HuH-7 (cell line): ENCODE measurements at places on chromosomes 7 and 10.

- no peak for DNase-seq
Measured at GRCh38 chr7:132464740-132465139, 111.5 kb downstream of the PLXNA4 start.

DNA sequence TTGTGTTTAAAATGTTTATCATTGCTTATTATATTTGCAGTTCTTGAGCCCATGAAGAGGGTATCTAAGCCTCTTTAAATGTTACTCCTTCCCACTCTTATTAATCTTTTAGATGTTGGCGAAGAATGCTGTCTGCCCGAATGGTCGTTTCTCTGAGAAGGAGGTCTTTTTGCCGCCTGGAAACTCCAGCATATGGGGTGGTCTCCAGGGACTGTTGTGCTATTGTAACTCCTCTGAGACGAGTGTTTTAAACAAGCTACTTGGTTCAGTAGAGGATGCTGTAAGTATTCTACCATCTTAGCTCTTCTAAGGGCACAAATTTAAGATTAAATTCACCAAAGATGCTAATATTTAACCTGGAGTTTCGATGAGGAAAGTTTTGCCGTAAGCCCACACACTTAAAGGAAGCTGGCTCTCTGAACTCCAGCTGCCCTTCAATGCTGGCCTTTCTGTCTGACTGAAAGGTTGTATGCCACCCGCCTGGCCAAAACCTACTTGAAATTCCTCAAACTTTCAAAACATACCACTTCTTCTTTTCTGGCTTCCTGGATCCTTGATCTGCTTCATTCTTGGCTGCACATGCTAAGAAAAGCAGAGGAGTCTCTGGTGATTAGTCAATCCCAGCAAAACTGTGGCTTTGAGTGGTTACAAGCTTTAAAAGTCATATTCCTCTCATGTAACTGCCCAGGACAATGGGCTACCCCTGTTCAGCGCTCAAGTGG is 74.7 kb downstream of the ABCA13 start:
- no peak for DNase-seq

DNA sequence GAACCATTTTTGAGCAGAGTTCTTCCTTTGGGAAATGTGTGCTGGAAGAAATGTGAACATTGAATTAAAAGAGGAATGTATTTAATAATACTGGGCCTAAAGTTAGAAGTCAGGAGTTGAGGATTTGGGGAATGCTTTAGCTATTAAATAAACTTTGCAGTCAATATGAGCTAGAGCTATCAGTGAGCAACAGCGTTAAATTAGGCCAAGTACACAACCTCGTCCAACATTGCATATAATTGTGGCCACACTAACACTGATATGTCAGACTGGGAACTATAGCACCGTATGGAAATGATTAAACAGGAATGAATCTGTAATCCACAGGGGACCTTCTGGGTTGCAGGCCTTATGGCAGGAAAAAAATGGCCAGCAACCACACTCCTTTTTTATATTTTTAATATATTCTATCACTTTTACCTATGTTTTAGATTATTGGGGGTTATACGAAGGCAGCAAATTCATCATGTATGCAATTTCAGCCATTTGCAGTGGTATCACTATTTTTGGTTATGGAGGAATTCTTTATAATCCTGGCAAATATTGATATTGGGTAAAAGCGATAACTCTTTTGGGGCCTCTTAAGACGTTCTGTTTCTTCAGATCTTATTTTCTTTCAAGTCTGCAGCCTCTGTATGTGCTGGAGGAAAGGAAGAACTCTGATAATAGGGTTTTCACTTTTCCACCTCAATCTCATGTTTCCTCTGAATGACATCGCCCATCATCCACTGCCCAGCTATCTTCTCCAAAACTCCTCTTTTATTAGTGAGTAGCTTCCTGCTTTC is 236.3 kb upstream of the PLXDC2 start:
- DNase-seq: no peak

DNA sequence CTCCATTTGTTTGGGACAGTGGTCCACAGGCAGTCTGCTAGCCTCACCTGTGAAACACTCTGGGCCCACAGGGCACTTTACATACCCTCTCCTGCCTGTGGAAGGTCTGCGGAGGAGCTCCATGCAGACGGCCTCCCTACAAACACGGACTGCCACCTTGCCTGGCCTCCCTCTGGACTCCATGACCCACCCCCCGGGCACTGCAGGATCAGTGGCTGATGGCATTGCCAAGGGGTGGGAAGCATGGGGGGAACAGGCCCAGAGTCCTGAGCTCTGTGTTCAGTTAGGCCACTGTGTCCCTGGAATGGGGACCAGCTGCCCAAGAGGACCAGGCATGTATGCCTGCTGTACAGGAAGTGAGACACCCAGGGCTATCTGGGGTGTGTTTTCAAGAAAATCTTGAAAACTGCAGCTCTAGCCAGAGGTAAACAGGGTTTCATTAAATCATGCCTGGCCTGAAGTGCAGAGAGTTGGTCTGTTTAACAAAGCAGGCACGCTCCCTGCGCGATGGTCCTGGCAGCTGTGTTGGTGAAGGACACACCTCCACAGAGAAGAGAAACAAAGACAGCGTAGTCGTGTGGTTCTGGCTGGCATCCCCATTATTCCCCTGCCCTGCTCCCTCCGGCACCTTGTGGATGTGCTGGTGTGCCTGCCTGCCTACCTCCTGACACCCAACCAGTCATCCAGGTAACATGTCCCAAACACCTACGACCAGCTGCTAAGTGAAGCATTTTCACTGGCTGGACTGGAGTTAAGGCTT is 470.8 kb upstream of the ZMIZ1 start:
- DNase-seq: no peak

GRCh38 chr7:81367326-81367931 is 402.4 kb downstream of the HGF start:
- no peak for DNase-seq

DNA sequence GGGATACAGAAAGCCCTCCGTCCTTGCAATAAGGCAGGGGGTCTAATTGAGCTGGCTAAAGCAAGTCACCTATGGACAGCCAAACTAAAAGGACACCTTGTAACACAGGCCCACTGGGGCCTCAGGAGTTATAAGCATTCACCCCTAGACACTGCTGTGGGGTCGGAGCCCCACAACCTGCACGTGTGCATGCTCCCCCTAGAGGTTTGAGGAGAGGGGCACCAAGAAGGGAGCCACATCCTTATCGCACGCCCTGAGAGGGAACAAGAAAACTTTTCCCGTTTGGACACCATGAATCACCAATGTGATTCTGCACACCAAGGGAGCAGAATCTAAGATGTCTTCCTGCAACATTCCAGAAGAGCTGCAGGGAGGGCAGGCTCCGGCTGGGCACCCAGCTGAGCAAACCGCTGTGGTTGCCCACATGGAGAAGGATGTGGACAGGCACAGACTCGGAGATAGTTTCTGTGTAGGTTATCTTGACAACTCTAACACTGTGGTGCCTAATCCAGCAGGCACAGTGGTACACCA is 17.7 kb upstream of the TARP start:
- no peak for DNase-seq

GRCh38 chr7:19692111-19692828 is 16.6 kb downstream of the POLR1F start:
- DNase-seq: no peak

DNA sequence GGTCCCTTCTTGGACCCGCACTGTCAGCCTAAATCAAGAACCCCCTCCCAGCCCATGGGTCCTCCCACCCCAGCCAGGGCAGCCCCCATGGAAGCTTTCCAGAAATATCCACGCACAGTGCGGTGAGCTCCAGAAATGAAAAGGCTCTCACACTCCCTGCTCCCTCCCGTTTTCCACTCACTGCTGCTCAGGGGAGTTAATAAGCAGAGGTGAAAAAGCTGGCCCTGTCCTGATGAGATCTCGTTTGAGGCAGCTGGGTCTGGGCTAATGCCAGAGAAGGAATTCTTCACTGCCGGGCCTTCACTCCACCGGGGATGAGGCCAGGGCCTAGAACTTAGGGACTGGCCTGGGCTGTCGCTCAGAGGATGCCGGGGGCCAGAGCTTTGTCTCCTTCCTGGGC is 102.2 kb downstream of the ZMIZ1 start:
- DNase-seq: no peak

DNA sequence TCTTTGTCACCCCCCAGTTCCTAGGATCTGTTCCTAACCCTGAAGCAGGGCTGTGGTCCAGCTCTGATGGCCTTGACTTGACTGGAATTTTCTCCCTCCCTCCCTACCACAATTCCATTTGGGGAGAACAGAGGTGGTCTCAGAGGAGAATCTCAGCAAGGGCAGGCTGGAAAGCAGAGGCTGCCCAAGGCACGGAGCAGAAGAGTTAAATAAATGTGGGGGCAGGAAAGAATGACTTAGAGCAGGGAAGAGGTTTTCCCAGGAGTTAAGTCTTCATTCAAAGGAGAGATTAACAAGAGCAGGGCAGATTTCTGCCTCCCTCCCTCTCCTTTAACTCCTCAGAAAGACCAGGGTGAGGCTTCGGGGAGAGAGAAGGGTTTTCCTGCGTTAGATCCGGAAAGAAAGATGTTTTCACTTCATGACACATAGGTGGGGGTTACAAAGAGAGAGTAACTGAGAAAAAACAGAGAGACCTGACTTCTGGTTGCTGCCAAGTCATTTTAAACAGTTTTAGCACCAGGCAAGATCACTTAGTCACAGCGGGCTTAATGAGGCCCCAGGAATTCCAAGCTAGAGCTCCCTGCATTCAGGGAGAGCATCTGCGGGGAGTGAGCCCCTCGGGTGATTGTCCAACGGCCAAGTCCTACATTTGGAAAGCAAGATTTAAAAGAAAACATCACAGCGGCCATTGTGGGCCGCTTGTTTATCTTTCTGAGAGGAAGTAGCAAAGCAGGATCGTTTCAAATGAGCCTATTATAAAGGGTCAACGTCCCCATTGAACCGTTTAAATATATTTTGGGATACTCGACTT is 78.7 kb downstream of the ARHGAP22 start:
- no peak for DNase-seq

- DNase-seq: peak; percentile 15
Measured at GRCh38 chr7:112086496-112087254, 119.5 kb downstream of the DOCK4 start.

DNA sequence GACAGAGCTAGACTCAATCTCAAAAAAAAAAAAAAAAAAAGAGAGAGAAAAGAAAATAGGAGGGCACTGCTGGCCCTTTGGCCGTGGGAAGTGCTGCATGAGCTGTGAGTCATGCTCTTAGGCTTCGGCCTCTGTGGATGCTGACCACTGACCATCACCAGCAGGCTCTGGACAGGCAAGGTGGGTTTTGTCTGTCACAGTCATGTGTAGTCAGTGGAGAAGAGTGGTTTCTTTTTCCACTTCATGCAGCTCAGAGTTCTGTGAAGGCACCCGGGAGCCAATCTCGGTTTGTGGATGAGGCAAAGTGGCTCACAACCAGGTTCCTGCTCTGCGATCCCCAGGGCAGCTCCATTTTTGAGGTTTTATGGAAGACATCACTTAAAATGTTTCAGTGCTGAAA is 58.1 kb downstream of the PRTFDC1 start:
- no peak for DNase-seq

GRCh38 chr10:13659887-13660550 is 73.3 kb downstream of the PRPF18 start:
- peak; percentile 87 for DNase-seq

DNA sequence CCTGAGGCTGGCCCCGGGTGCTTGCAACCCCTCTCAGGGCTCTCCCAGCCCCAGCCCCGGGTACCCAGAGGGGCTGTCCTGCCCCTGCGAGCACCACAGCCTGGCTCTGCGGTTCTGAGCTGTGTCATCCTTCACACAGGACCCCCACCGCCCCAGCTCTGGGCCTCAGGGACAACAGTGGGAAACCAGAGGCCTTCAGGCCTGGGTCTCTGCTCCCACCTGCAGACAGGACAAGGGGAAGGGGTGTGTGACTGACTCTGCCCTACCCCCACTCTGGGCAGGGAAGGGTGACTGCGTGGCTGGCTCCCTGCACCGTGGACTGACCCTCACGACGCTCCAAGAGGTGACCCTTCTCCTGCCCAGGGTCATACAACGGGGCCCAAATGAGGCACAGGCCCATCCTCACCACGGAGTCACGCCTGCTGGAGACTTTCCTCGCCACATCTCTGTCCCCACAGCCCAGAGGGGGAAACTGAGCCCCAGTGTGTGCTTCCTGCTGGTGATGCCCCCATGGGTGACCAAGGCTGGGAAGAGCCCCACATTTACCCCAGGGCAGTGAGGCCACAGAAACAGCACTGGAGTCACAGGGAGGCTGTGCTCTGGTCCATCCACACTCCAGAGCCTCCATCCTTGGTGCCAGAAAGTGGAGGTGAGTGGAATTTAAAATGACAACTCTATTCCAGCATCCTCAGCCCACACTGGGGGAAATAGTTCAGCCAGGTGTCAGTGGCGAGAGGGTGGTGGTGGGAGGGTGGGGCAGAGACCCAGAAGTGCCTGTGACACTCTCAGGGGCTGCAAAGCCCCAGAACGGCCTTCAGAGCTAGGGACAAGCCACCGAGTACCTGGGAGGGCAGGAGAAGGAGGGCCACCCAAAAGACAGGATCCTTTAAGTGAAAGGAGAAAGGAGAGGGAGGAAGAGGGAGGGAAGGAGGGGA is 13.6 kb downstream of the CAMK2B start:
- no peak for DNase-seq

GRCh38 chr10:96411716-96412320 is 53.0 kb upstream of the OPALIN start:
- DNase-seq: no peak

GRCh38 chr7:152891837-152892236 is 132.3 kb downstream of the ACTR3B start:
- no peak for DNase-seq

DNA sequence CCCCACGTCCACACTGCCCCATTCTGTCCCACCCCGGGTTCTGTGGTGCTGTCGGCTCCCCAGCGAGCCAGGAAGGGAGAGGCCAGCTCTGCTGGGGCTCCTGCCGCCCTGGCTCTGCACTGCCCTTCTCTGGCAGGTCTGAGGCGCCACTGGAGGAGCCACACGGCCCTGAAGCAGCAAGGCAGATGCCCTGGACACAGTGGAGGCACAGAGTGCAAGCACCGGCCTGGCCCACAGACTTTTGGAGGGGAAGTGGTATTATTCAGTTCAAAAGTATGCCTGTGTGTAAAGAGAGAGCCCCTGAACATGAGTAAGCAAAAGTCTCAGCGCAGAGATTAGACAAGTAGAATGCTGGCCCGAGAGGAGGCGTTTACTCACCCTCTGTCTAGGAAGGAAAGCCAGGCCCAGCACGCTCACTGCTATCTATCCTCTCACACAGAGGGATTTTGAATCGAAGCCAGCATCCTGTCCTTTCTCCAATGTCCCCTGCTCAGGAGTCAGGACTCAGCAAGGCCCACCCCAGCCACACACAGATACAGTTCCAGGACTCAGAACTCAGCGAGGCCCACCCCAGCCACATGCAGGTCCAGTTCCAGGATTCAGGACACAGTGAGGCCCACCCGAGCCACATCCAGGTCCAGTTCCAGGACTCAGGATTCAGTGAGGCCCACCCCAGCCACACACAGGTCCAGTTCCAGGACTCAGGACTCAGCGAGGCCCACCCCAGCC is 115.0 kb downstream of the EGFR start:
- DNase-seq: no peak

DNA sequence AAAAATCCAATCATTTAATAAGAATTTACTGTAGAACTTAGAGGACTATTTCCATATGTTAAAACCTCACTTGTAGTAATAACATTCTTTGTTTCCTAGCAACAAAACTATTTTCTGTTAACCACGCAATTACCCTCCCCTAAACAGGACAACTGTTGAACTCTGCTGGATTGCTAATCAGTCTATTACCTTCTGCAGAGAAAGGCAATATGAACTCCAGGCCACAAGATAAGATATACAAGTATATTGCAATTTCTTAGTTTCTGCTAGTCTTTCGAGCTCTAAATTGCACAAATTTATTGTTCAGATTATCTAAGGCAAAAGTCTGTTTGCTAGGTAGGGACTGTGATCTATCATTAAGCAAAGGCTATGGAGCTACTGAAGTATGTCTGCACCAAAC is 920.1 kb upstream of the LRRN3 start:
- peak; percentile 2 for DNase-seq
